Aorta (tissue), 5 donors: ENCODE measurements at places on chromosomes 2 and 18. TPM values are rescaled to one million over a fixed set of nuclear protein-coding genes. Genes with fewer than 3 reads are reported as not detected.

Gene BCL2
- total RNA-seq: 25.4 TPM

Gene VAMP8
- 40.5 TPM for total RNA-seq

- no peak for DNase-seq
Measured at GRCh38 chr18:49886891-49887764, 73.8 kb upstream of the ACAA2 start.

GRCh38 chr2:171267855-171268629 lies 107.3 kb upstream of the TLK1 start:
- DNase-seq: no peak

DNA sequence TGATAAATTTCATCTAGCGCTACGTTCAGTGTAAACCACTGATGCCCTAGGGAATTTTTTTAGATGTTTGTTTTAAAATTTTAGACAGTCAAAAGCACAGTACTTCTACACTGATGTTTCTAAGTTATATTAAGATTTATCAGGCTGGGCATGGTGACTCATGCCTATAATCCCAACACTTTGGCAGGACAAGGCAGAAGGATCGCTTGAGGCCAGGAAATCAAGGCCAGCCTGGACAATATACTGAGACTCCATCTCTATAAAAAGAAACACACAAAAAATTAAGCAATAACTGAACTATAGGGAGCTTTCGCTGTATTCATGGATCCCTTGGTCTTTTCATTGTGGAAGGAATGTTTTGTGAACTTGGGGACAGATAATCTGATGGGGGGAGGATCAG lies 50.6 kb upstream of the MAPRE2 start:
- no peak for DNase-seq

DNA sequence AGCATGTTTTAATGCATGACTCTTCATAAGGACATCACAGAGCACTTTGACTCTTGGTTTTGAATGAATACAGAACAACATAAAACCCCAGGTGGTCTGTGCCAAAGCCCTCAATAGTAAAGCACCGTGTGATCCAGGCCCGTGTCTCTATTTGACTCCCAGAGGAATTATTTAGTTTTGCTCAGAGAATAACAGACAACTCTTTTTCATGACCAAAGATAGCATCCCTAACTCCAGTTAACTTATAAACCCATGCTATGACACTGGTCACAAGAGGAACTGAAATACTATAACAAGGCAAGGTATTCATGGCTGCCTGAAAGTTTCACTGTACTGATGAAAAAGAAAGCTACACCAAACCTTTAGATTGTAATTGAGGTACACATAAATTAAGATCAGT lies 128.4 kb downstream of the IKZF2 start:
- no peak for DNase-seq
